ENCODE measurements at places on chromosomes 3 and 15.

DNA sequence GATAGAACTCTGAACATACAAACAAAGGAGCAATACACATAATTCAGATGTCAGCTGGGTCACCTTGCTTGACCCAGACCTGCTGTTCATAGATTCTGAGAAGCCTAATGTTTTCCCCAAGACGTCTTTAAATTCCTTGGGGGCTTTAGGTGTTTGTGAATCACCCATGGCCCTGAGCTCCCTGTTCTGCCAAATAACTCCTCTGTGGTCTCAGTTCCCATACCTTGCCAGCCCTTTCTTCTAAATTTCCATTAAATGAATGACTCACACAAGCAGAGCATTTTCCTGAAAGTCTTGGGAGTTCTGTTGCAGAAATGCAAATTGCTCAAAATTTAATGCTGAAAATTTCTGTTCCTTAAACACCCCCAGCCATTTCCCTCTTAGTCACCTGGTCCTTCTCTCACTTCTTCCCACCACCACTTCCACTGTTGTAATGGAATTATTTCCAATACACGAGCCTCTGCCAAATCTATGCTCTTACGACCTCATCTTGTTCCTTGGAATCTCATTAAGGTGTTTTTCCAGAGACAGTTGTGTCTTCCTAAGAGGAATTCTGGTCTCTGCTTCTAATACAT, 33.4 kb upstream of the PSMD6 start:
- no peak for DNase-seq

DNA sequence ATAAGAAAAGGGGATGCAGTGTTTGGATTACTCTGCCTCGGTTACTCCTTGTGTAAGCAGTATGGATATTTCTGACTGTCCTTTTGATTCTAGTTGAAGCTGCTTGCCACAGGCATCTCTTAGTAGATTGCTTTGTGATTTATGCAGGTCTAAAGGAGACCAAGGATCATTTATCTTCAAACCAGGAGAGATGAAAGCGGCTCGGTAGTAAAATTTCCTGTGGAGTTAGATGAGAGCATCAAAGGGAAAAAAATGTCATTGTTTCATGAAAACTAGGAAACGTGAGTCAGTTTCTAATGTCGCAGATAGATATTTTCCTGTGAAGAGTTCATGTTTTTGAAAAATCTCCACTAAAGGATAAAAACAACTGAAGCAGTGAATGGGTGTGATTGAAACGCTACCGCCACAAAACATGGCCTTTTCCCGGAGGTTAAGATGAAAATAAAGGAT, 254.0 kb upstream of the TBL1XR1 start:
- no peak for DNase-seq

DNA sequence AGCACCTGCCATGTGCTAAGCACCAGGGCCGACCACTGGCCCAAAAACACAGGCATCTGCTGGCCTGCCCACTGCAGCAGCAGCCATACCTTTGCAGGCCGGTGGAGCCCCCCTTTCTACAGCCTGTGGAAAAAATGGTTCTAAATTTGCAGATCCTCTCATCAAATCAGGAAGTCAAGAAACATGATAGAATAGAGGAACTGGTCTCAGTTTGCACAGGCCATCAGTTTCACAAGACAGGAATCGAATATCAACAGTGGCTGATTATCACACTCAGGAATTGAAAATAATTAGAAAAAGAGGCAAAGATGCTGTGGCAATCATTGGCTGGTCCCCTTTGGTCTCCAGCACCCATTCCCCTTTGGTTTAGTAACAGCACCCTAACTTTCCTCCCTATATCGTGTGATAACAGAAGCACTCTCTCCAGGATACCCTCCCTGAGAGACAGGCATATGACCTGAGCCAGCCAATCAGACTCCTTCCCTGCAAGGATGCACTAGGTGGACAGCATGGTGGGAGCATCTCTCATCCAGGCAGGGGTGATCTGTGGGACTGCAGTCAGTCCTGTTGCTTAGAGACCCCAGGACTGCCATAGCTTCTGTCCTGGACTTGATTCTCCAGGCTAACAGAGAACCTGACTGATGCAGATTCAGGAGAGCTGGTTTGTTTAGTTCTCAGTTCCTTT, 3.5 kb upstream of the PAK6 start:
- DNase-seq = no peak

GRCh38 chr15:58451826-58452225, 20.0 kb downstream of the LIPC start:
- no peak for DNase-seq

DNA sequence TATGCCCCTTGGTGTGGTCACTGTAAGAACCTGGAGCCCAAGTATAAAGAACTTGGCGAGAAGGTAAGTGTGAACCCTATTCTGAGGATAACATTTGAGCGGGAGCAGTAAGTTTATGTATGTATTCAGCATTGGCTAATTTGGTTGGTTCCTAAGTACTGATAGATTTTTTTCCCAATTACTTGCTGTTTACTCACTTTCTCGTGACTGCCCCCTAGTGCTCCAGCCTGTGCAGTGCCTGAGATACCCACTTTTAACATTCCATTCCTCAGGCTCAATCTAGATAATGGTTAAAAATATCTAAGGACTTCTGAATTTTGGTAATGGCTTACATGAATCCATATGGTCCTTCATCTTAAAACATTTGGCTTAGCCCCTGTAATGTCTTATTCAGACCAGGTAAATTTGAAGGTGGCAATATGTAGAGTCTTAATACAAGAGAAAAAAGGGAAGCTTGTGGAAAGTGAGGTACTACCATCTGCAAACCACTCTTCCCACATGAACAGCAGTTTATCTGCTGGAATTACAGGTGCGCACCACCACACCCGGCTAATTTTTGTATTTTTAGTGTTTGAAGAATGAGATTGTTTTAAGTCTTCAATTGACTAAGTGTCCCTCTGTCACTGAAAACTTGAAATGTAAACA, 7.1 kb downstream of the ELL3 start:
- peak; percentile 34 for DNase-seq
